Mucosa of gallbladder (tissue), 1 donor: ENCODE measurements at places on chromosomes 4 and X. TPM values are rescaled to one million over a fixed set of nuclear protein-coding genes. Genes with fewer than 3 reads are reported as not detected.

DNA sequence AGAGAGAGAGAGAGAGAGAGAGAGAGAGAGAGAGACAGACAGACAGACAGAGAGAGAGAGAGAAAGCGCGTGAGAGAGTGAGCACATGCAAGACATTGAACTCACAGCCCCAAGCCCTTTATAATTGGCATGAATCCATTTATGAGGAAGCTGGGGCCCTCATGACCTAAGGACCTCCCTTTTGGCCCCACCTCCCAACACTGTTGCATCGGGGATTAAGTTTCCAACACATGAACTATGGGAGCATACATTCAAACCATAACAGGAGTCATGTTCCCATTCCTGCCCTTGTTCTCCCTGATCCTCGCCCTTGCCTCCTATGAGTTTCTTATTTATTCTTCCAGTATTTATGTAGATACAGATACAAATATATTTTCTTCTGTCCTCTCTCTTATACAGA, 269.8 kb upstream of the ARX start:
- DNase-seq: no peak

DNA sequence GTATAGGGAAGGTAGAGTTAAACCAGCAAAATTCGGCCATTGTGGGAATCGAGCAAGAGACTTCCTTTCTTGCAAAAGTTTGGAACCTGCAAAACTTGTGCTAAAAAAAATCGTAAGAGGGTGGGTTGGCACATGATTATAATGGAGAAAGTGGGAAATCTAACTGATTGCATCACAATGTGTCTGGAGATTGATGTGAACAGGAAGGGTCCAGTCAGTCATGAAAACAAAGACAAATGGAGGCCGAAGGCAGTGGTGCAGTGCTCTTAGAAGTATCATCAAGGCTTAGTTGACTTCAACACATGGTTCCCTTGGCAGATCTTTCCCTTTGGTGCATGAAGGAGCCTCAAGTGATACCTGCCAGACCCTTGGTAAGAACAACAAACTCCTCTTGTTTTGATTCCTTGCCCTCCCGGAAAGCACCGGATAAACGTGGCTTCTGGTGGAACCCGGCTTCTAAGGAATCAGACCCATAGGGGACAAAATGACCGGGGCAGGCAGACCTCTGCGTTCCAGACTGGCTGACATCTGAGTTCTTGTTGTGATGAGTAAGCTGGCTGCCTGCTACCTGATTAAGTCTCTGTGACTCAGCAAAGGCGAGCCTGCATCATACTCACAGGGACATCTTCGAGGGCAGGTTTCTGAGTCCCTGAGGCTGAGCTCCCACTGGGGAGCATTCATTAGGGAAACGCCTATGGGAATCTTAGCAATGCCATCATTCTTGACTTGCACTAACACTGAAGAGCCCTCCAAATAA, 87.7 kb upstream of the MAP3K15 start:
- no peak for DNase-seq

GRCh38 chr4:127240764-127241105, 392.0 kb upstream of the INTU start:
- DNase-seq: no peak

DNA sequence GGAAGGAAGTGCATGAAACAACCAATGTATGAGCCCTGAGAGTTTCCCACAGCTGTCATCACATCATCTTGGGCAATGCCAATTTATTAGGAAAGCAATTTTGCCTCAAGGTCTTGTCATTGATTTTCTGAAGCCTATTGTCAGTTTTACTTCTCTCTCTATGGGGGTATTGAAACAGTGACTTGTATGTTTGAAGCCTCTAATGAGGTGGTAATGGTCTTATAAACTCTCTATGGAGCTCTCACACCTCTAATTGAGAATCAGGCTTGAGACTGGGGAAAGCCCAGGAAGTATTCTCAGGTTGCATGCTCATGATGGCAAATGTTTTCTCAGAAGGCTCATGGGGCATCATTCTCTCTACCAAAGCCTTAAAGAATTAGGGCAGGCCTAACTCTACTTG, 308.2 kb upstream of the EMCN start:
- no peak for DNase-seq

GRCh38 chr4:81197864-81198524, 17.0 kb downstream of the PRKG2 start:
- no peak for DNase-seq

- DNase-seq: no peak
Measured at GRCh38 chrX:41863343-41864203, 59.8 kb downstream of the CASK start.

- DNase-seq: no peak
Measured at GRCh38 chr4:177322881-177323280, 13.2 kb downstream of the NEIL3 start.

- DNase-seq: no peak
Measured at GRCh38 chr4:87497159-87497558, 32.0 kb downstream of the SPARCL1 start.

- no peak for DNase-seq
Measured at GRCh38 chr4:95544113-95545103, 4.4 kb downstream of the UNC5C start.

DNA sequence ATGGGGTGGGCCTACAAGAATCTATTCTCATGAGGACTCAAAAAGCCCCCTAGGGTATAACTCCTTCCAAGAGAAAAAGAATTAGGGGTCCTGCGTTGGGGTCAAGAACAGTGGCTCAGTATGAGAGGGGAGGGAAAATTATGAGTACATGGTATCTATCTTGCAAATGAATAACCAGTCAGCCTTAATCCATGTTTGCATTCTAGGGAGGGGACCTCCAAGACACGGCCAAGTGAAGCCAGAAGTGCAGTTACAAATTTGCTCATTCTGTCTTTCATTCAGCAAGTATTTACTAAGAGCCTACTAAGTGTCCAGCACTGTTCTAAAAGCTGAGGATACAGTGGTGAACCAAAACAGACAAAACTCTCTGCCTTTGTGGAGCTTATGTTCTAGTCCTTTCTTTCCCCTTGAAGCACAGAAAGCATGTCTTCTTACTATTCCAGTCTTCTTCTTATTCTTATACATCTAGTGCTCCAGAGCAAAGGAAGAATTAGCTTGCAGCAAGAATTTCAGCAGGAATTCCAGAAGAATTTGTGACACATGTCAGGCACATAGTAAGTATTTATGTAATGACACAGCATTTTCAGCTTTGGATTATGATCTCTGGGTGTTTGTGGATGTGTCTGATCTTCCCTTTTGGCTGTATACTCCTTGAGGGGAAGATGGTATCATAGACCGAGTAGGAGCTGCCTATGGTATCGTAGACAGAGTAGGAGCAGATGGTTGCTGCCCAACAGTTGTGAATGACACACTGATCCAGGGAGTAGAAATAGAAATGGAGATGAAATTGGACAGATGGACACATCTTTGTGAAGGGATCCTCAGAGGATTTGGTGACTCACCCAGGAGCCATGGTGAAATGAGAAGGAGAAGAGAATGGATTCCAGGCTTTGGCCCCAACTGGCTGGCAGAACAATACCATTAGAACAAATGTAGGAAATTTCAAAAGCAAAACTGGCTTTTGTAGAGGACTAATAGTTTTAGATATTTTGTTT, 75.9 kb downstream of the COQ2 start:
- DNase-seq: no peak

The XAGE1A gene
- not detected for total RNA-seq

The LDB2 gene
- 16.9 TPM for total RNA-seq

The NSG1 gene
- total RNA-seq: 1.6 TPM

The ATP2B3 gene
- not detected for total RNA-seq

The NXF2 gene
- not detected for total RNA-seq

The SLC25A5 gene
- 257 TPM for total RNA-seq

The FREM3 gene
- 0.12 TPM for total RNA-seq

The GPR82 gene
- total RNA-seq: 1.2 TPM

The IL1RAPL2 gene
- 0.35 TPM for total RNA-seq

The TENT5D gene
- not detected for total RNA-seq

The PPP1R2C gene
- not detected for total RNA-seq

The EFNB1 gene
- 134 TPM for total RNA-seq

The MAGEA6 gene
- total RNA-seq: 0.26 TPM

The HADH gene
- total RNA-seq: 47.5 TPM
